Activated CD8-positive, alpha-beta memory T cell treated with anti-CD3 and anti-CD28 coated beads, Interleukin-2, amount 50 U/mL, for 4 hours (primary cell): ENCODE measurements at places on chromosomes 2 and 18.

GRCh38 chr2:217902379-217903141 lies 100.2 kb downstream of the TNS1 start:
- DNase-seq, result no peak

GRCh38 chr2:44275927-44276303 lies 635 bp downstream of the SLC3A1 start:
- no peak for DNase-seq

DNA sequence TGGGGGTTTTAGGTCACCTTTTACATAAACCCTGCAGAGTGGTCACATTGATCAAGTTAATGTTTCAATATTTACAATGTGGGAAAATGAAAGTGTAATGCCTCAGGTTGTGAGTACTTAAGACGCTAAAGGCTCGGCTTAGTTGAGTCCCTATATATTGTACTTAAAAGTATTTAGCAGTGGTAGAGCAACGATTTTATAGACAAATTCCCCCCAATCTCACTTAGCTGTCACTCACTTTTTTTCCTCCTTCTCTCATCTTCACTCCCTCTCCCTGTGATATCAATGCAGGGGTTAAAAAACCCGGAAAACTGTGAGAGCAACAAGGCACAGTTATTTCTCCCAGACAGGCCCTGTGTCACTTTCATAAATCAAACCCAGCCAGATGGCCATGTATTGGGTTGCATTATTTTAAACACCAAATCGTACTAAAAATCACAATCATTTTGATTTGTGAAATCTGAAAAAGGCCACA lies 5.4 kb downstream of the POU3F3 start:
- DNase-seq, result no peak

DNA sequence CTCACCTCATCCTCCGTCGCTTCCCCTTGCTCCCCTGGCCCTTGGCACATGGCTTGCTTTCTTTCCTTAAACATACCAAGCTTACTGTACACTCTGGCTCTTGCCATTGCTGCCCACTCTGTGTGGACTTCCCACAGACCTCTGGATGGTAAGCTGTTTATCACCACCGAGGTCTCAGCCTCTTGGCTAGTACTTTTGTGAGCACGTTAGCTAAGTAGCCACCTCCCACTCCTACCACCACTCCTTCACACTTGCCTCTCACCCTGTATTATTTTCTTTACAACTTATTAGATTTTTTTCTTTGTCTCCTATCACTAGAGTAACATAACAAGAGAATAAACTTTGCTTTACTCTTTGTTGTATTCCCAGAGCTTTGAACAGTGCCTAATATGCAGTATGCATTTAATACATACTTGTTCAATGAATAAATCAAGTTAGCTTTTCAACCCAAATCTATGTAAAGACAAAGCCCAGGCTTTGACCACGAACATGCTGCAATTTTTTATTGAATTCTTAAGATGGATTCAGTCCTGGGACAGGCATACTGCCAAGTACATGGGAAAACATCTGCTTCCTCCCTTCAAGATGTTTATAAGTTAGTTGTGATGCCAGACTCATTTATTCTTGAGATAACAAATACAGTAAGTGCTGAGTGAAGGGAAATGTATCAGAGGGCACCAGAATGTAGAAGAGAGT lies 25.0 kb upstream of the MSGN1 start:
- DNase-seq, result no peak

DNA sequence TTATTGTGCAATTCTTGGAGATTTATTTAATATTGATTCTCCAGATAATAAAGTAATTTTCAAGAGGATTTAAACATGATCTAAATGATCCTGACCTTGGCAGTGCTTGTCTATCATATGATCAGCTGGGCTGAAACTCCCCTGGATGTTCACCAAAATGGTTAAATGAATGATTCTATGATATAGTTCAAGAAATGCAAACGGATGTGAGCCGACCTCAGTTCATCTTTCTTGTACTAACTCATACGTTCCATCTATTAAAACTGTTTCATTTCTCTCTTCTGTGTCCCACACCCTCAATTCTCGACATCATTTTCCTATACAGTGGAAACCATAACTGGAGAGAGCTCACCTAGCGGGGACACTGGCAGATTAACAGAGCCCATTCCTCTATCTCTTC lies 281.7 kb upstream of the CCDC68 start:
- DNase-seq, result no peak

- no peak for DNase-seq
These were observed 87.3 kb upstream of the TLK1 start for GRCh38 chr2:171247741-171248662.

DNA sequence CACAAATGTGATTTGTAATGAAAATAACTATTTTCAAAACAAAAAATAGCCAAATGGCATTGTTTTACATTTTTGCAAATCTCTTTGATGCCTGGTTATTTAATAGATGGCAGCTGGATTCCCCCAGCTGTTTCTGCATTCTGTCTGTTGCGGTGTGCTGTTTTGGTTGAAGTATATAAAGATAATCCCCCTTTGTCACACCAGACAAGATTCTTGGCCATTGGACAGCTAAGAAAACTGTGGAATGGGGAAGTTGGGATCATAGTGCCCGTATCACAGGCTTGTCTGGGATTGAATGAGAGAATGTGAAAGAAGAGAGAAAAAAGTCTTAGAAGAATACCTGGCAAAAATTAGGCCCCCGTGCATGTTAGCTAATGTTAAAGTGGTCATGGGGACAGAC lies 19.5 kb upstream of the LYPD6B start:
- no peak for DNase-seq

DNA sequence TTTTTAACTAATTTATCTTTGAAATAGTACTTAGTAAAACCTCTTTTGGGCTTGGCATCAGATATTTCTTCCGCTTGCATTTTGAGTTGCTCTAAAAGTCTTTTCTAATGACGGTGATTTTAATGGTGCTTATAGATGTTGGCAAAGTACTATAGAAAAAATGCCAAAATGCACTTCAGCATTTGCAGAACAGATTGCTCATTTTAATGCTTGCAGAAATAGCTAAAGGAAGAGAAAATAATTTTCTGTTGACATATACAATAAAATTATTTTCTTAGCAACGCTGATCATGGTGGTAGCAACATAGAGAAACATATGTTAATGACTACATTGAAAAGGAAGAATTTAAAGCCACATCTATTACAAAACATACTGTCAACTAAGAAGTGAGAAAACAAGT lies 170.7 kb downstream of the STK39 start:
- DNase-seq, result no peak

- DNase-seq, result no peak
These were observed 146.1 kb upstream of the ZSWIM2 start for GRCh38 chr2:186995092-186995491.

DNA sequence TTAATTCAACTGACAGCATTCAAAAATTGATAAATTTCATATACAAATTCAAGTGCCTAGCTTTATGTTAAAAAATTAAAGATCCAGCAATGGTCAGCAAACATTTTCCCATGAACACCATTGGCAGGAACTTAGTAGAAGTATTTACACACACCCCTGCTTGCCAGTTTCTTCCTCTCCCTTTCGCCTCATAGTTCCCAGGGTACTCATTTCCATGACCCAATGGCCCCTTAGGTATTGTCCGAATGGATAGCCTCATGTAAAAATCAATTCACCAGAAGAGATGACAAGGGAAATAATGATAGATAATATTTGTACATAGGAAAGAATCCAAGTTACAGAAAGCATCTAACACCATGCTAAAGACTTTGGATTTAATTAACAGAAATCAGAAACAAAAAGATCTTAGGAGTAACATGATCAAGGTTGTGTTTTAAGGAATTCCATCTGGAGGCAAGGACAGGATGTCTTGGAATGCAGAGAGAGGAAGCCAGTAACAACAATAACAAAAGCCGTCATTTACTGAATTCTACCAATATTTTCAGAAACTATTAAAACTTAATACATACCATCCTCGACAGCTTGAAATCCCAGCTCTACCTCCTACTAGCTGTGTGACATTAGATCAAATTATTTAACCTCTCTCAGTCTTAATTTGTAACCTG lies 423.0 kb downstream of the IRS1 start:
- DNase-seq, result no peak

GRCh38 chr2:10184421-10184820 lies 61.9 kb downstream of the RRM2 start:
- no peak for DNase-seq

- no peak for DNase-seq
These were observed 8.0 kb downstream of the HES6 start for GRCh38 chr2:238231809-238232208.

DNA sequence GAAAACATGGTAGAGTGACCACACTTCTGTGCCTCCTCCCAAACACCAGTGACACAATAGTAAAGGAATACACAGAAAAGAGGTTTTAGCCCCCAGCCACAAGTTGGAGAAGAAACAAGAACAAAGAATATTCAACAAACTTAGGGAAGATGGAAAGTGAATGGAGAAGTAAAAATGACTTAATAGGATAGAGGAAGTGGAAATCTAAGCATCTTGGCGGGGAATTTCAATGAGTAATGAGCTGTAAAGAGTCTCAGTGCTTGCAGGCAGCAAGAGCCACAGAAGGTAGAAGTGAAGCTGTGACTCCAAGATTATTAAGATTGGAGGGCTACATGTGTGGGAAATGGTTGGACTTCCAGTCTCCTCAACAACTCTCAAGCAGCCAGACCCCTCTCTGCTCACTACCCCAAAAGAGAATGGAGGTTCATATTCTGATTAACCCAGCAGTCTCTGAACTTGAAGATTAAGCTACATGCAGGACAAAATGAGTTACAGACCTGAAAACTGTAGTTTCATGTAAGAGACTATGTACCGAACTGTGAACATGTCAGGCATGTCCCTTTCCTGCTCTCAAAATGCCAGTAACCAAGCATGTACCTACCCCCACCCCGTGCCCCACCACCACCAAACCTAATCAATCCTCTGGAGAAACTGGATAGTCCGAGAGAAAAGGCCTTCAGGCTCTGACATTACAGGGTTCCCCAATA lies 16.9 kb upstream of the HNRNPLL start:
- DNase-seq, result no peak

GRCh38 chr2:208255557-208256106 lies 761 bp upstream of the IDH1 start:
- DNase-seq, result no peak

GRCh38 chr2:46009772-46010171 lies 287.4 kb upstream of the EPAS1 start:
- no peak for DNase-seq

- no peak for DNase-seq
These were observed 1003.2 kb upstream of the FAM98A start for GRCh38 chr2:34602262-34602661.

DNA sequence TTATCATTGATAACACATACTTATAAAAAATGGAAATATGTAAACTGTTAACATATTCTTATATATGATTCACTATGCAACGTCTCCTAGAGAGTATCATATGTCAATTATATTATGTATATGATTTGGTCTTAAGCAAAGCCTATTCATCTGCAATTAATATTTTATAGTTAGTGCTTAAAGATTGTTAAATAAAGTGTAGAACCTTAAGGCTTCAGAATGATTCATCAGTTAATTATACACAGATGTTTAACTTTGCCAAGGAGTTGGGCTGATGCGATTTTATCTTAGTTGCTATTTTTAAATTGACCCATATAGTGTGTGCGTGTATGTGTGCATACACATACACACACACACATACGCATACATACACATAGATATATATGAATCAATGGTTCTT lies 323.1 kb downstream of the RBM43 start:
- no peak for DNase-seq

GRCh38 chr2:43197588-43197896 lies 28.9 kb downstream of the ZFP36L2 start:
- DNase-seq, result no peak

- no peak for DNase-seq
These were observed 38.3 kb downstream of the NXPH2 start for GRCh38 chr2:138741851-138742250.

DNA sequence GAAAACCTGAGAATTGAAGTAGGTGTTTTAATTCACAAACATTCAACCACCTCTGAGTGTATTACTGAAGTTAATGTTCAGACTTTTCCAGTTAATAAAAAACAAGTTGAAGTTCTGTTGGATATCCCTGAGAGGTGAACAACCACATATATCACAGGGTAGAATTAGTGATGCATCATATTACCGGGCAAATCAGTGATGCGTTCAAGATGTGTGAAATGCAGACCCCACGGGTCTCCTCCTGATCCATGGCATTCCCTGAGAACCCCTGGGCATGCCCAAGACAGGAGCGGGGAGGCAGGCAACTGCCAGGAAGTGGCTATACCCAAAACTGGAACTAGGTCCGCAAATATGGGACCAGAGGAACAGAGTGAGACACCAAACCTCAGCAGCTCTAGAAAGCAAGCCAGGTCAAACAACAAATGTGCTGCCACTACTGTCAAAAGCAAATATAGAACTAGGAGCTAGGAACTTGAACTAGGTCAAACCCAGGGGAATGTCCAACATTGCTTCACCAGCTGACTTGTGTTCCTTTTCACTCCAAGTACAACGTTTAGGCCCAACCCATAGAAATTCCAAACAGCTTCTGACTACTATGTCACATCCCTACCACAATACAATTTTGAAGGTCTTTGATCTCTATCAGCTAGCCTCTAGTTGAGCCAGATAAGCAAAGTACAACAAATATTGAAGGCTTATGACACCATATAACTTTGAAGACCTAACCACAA lies 20.2 kb downstream of the PSTPIP2 start:
- DNase-seq, result no peak

DNA sequence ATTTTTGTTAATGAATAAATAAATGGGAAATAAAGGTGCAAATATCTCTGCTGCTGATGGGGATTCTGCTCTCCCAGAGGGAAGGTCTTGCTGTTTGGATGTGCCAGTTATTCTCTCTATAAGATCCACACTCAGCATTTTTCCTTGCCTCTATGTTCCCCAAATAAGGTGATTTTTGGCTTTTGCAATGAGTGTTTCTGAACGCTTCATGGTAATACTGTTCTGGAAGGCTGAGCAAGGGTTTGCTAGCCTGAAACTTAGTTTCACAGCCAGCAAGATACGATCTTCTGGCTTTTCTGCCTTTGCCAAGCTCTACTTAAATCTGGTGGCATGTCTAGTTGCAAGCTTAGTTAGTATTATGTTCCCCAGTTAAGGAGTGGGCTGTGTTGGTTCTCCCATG lies 114.6 kb downstream of the LPIN1 start:
- no peak for DNase-seq

DNA sequence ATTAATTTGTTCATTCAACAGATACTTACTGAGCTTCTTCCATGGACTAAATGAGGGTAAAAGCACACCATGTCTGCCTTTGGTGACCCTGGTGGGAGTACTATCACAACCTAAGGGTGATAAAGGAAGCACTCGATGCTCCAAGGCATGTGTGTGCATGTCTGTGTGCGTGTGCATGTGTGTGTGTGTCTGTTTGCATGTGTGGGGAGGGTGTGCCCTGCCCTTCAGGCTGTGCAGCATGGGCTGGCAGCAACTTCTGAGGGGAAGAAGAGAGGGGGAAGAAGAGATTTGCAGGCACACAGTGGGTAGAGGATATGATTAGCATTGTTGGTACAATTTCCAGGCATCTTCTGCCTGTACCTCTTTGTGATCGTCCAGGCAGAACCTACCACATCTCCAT lies 121.6 kb downstream of the ACOXL start:
- no peak for DNase-seq

- DNase-seq, result no peak
These were observed 8.6 kb upstream of the ZNF407 start for GRCh38 chr18:74589021-74589420.
